ENCODE measurements at places on chromosomes 13 and 19.

DNA sequence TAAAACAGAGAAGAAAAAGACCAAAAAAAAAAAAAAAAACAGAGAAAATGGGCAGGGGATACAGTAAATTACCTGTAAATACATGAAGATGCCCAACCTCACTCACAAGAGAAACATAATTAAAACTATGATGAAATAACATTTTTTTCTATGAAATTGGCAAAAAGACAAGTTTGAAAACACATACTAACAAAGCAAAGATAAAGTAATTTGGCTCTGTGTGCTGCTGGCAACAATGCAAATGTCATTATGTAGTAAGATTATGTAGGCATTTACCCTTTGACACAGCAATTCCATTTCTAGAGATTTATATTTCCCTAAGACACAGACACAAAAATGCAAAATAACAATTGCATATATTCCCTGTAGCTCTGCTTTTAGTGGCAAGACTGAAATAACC, 20.2 kb downstream of the ZC3H13 start:
- DNase-seq: no peak

- no peak for DNase-seq
Measured at GRCh38 chr13:99389520-99390304, 82.5 kb upstream of the GPR183 start.

- no peak for DNase-seq
Measured at GRCh38 chr19:51025809-51026553, 435 bp downstream of the KLK11 start.

- no peak for DNase-seq
Measured at GRCh38 chr13:84659359-84659661, 777.0 kb upstream of the SLITRK1 start.

DNA sequence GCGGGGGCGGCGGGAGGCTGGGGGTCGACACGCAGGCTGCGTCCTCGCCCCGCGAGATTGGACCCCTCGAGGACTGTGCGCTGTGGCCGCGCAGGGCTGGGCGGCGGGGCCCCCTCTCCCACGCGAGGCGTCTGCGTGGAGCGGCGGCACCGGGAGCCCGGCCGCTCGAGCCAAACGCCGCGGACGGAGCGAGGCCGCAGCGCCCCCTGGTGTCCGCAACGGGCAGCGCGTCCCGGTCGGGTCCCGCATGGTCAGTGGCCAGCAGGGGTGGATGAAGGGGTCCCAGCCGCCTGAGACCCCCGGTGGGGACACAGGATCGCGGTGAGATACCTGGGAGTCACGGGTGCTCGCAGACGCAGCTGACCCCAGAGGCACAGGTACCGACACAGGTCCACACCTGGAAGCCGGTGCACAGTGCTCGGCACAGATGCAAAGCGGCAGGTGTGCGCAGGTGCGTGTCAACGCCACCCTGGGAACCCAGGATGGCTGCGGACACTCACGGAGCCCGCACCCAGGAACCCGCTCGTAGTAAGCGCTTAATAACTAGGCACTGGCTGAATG, 2.1 kb upstream of the CIRBP start:
- peak; percentile 56 for DNase-seq

- no peak for DNase-seq
Measured at GRCh38 chr13:29436291-29436690, 159.2 kb downstream of the SLC7A1 start.

GRCh38 chr13:49240017-49240416, 7.7 kb upstream of the CDADC1 start:
- DNase-seq: peak; percentile 64

DNA sequence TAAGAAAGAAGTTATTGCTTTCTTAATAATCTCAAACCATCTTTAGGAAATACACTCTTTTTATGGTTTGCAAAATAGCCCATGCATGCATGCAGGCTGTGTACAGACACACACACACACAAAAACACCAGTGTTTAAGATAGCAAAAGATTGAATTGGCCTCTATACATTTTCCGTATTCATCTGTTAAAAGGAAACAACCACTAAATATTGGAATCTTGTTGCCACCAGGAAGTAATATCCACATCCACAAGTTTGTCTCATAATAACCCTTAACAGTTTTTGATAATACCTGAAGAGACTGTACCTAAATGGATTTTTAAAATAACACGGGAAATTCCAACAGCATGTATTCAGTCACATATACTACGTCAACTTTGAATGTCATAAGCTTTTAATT, 7.3 kb upstream of the MAB21L1 start:
- no peak for DNase-seq

- DNase-seq: no peak
Measured at GRCh38 chr13:99355267-99356011, 48.2 kb upstream of the GPR183 start.

DNA sequence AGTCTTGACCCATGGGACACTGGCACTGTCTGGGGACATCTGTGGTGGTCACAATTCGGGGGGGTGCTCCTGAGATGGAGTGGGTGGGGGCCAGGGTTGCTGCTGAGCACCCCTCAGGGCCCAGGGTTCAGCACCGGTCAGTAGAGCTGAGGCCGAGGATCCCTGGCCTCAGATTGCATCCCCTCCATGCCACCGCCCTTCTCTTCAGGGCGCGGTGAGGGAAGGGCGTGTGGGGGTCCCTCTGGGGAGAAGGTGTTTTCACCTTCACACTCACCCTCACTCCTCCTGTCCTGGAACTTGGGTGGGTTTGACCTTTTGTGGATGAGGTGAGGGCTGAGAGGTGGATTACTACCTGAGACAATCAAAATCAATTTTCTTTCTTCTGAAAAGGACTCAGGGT, 13.5 kb downstream of the GNA11 start:
- DNase-seq: no peak

DNA sequence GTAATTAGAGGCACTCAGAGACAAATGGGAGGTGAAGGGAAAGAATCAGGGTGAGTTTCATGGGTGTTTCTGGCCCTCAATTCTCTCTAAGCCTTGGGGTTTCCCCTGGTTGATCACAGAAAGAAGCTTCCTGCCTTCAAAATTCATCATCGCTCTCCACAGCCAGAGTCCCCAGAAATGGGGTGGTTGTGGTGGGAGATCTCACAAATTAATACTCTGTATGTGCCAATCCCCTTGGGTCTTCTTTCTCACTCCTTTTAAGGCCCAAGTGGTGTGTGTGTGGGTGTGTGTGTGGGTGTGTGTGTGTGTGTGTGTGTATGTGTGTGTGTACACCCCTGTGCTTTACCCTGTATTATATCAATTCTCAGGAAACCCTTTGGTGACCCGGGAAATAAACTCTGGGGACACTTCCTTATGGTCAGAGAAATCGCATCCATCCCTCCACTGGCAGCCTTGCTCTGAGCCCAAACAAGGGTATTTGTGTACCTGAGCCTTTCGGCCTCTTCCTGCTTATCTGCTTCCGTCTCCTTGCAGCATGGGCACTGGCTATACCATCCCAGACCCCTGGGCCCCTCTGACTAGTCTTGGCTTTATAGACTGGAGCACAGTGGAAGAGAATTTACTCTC, 2.8 kb upstream of the FCGBP start:
- DNase-seq: peak; percentile 37

- DNase-seq: no peak
Measured at GRCh38 chr19:4578552-4579248, 19.2 kb upstream of the SEMA6B start.

DNA sequence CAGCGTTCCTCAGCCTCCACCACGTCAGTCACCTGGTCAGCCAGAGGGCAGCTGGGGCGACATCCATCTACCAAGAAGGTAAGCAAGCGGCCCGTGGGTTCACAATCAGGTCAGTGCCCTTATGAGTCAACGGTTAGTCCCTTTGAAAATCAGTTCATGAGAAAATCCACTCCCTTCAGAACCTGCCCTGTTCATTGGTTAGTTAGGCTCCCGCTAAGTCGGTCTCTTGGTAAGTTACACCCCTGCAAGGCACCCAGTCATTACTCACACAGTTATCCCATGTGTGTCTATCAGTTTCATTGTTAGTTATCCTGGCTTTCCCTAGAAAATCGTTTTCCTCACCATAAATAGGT, 564 bp downstream of the SIGLECL1 start:
- DNase-seq: no peak

- DNase-seq: no peak
Measured at GRCh38 chr19:51749979-51750378, 1.7 kb downstream of the FPR1 start.

DNA sequence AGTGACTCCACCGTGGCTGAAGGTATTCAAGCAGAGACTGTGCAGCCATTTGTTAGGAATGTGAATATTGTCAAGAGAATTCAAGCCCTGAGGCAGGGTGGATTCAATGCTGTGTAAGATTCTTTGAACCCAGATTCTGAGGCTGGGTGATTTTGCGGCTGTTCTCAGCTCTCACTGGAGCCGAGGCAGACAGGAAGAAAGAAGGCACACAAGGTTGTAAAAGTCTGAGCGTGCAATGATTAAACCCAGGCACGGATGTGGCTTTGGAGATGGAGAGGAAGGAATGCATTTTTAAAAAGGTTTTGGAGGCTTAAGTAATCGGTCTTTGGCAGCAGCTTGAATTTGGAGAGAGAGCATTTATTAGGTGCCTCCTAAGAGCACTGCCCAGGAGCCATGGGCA, 187.9 kb downstream of the KATNAL1 start:
- DNase-seq: peak; percentile 77

- DNase-seq: no peak
Measured at GRCh38 chr19:46019270-46019669, 3.6 kb downstream of the PGLYRP1 start.

DNA sequence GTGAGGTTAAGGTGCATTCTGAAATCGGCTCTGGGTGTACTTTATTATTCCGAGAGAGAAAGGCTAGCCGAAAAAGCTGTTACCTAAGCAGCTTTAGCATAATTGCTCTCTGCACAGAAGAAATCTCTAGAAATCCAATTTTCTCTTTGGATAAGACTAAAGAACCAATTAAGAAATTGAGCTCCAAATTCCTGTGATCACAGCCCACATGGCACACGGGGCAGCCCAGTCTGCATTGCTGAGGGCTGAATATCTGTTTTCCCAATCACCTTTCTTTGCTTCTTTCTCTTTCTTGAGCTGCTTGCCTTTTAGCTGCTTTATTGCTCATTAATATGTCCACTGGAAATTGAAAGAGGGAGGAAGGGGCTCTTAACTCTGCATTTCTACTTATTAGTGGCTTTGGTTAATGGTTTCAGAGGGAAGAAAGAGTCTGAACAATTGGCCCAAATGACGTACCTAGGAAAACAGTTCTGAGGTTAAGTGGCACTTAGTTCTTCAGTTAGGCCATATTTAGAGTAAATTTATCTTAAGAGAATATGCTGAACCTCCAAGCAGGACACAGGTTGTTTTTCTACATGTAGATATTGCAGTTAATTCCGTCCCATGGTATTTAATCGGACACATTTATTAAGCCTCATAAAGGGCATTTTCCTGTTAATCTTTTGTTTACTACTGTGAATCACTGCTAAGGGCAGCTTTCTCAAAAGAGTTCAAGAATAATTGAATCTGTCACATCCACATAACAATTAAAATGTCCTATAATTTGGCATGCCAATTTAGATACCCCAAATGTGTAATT, 265.7 kb downstream of the ABCC4 start:
- no peak for DNase-seq

GRCh38 chr19:44747739-44748425, 626 bp upstream of the BCL3 start:
- DNase-seq: peak; percentile 45

Data from NB4 (cell line).